Tibial artery (tissue), 4 donors: ENCODE measurements at places on chromosomes 3 and 15.

DNA sequence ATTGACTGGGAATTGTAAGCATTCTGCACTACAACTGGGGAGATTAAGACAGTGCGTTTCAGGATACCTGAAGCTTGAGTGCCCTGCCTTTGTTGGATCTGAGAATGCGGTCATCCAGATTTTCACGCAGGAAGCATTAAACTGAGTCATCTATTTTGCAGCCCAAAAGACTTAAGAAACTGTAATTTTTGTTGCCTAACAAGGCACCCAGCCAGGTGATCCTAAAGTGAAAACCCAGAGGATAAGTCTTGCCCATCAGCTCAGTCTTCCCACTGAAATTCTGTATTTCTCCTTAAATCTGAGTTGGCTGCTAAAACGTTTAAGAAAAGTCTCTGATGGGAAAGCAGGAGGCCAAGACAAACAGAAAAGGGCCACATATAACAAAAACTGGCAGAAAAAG, 242.5 kb upstream of the TMCO5A start:
- DNase-seq: no peak

DNA sequence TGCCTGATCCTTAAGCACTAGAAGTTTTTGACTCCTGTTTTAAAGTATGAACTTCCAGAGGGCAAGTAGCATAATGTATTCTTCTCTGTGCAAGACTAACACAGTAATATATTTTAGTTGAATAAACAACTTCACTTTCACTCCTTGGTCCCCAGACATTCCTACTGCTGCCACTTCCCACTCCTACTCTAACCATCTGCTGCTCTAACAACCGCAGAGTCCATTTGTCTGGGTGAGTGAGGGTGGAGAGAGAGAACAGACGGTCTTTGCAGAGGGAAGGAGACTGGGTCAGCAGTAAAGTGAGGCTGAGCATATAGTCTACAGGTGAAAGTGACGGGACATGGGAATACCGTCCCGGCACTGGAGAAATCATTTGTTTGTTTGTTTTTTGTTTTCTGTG, 301.0 kb upstream of the SLCO3A1 start:
- DNase-seq: no peak

DNA sequence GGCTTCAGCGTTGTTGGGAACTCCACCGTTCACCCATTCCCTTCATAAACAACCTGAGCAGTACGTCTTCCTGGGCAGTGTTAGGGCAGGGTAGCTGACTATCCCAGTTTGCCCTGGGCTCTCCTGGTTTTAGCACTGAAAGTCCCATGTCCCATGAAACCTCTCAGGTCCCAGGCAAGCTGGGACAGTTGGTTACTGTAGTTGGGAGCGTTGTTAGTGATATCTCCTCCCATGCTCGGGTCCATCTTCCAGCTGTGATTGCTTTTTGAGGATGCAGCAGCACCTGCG, 60.9 kb upstream of the HERC1 start:
- no peak for DNase-seq

DNA sequence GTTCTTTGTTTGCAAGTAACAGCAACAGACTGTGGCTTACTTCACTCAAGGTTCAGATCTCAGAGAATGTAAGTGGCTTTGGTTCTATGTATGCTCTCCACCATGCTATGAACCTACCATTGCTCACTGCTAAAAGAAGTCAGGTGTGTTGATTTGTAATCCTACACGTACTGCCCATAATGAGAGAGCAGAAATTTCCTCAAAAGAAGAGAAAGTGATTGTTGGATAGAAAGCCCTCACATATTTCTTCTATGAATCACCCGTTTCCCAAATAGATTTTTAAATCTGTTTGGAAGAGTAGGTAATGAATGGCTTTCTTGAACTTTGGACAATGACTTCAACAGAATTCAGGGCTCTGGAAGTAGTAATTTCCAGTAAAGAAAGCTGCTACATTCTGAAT, 565.4 kb downstream of the ROBO2 start:
- DNase-seq: no peak

DNA sequence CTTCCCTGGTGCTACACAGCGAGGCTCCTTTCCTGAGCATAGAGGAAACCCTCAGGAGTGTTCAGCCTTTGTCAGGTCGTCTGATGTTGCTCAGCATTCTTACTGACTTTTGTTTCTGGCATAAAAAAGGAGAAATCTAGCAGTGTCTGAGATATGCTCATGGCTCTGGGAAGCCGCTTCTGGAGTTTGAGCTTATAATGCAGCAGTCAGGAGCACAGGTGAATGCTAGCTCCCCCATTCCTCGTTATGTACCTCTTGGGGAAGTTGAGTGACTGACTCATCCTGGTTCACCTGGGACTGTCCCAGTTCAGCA, 49.2 kb upstream of the MYZAP start:
- no peak for DNase-seq

- DNase-seq: no peak
Observed at GRCh38 chr3:113521981-113522380, 7.0 kb upstream of the SPICE1 start.

- DNase-seq: no peak
Observed at GRCh38 chr3:72658466-72659100, 189.7 kb downstream of the SHQ1 start.

GRCh38 chr3:115418583-115418982, 204.7 kb upstream of the GAP43 start:
- DNase-seq: no peak

DNA sequence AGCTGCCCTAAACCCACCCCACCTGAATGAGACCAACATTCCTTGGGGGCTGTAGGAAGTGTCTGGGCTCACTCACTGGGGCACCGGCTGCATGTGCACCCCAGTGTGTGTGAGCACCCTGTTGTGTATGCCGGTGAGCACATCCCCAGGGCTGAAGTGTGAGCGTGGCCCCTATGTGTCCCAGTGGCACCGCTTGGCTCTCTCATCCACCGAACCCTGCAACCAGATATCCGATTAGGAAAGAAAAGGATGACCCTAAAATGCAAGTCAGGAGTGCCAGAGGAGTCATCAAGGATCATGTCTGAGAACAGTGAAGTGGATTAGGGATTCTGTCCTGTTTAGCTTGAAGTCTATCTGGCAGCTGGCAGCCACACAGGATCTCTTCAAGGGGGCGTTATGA, 84.0 kb upstream of the ALDH1L1 start:
- no peak for DNase-seq

GRCh38 chr3:157914882-157915281, 191.3 kb downstream of the SHOX2 start:
- DNase-seq: no peak

DNA sequence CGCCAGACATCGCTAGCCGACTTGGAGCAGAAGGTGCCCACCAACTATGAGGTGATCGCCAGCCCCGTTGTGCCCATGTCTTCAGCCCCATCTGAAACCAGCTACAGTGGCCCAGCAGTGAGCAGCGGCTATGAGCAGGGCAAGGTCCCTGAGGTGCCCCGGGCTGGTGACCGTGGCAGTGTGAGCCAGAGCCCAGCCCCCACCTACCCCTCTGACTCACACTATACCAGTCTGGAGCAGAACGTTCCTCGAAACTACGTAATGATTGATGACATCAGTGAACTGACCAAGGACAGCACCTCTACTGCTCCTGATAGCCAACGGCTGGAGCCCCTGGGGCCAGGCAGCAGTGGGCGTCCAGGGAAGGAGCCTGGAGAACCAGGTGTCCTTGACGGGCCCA, 12.9 kb upstream of the APEH start:
- no peak for DNase-seq

DNA sequence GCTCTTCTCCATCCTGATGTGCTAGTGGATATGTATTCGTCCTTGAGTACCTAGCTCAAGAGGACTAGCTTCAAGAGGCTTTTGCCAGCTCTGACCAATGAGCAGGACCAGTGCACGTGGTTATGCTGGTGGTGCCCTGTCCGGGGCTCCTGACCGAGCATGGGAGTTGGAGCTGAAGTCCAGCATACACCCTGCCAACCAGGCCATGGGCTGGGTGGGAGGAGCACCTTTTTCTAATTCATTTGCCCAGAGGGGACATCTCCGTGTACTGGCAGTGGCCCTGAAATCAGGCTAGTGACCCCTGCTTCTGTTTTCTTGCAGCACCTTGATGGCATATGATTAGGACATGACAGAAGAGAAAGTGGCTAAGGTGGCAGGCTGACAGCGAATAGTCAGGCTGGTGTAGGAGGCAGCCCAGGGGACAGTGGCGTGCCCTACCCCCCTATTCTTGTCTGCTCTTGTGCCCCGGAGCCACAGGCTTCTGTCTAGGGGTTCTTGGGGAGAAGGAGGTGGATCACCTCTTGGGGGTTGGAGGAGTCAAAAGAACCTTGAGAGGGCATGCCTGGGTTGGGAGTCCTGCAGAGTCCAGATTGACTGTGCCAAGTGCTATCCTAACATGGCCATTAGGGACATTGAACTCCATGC, 16.5 kb downstream of the PODXL2 start:
- no peak for DNase-seq

DNA sequence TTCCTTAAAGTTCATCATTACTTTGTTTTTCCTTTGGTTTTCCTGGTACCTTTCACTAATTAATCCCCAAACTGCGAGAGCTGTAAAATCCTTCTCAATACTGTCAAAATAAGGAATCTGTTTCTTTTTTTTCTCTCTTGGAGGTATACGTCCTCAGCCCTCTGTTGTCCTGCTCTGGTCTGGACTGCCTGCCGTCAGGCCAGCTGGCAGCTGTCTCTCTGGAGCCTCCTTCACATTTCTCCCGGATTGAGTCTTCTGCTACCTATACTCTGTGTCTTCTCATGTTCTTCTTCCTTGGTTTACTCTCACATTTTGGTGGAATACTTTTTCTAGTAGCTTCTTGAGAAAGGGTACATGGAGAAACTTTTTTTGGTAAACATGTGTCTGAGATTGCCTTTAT, 13.8 kb downstream of the TATDN2 start:
- DNase-seq: no peak

- DNase-seq: no peak
Observed at GRCh38 chr15:58924327-58924726, 9.2 kb downstream of the SLTM start.

- no peak for DNase-seq
Observed at GRCh38 chr3:150627557-150627956, 24.4 kb downstream of the SELENOT start.

GRCh38 chr3:194262925-194263305, 88.2 kb downstream of the CPN2 start:
- peak; percentile 27 for DNase-seq

DNA sequence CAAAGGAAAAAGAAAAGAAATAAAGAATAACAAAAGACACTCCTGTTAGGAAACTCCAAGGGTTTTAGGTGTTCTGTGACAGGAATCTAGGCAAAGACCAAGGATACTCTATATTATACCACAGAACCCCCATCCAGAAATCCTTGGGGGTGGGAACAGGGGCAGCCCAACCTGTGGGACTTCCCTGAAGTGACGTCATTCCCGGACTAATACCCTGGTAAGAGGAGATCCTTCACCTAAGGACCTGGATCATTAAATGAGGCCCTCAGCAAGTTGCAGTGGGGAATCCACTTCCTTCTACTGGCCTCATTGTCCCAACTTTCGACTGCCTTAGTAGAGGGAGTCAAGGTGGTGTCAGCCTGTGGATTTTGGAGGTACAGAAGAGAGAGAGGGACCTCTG, 41.1 kb upstream of the ZNF148 start:
- no peak for DNase-seq

DNA sequence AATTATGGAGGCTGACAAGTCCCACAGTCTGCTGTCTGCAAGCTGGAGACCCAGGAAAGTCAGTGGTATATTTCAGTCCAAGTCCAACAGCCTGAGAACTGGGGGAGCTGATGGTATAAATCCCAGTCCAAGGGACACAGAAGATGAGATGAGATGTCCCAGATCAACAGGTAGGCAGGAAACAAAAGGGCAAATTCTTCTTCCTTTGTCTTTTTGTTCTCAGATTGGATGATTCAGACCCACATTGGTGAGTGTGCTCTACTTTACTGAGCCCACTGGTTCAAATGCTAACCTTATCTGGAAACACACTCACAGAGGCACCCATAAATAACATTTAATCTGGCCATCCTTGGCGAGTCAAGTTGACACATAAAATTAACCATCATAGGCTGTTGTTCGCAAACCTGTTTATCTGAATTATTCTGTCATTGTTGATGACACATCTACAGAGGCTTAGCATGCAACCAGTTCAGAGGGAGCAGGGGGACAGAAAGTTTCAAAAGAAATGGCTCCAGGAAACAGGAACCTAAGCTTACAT, 62.7 kb upstream of the ITGA11 start:
- DNase-seq: no peak

- peak; percentile 42 for DNase-seq
Observed at GRCh38 chr3:4533489-4534443, 40.6 kb downstream of the ITPR1 start.

DNA sequence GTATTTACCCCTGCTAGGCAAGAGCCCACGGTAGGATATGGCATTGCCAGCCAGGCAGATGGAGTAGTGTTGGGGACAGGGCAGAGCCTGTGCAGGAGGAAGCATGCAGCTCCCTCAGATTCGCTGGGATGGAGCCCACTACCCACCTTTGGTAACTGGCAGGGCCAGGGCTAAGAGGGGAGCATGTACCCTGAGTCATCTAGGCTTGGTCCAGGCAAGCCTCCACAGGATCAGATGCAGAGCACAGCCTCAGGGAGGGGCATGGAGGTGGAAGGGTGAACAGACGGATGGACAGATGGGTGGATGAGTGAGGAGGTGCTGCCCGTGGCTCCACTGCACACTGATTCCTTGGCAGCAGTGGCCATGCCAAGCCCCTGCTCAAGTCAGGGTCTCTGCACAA, 33.0 kb downstream of the IL20RB start:
- DNase-seq: no peak

DNA sequence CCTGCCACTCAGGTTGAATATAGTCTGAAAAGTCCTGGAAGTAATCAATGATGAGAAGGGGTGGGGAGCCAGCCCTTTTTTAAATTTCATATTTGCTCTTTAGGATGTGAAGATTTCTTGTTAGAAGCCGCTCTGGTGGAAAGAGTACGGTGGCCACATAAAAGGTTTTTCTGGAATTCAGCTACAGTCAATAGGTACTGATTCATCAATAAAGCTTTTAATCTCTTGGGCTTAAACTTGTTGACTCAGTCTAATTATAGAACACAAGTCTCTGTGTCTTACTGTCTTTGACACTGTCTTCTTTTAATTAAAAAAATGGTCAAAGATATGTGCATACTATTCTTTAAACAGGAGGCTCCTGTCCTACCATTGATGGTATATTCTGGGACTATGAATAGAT, 99.9 kb upstream of the TP63 start:
- DNase-seq: no peak

GRCh38 chr3:80999481-80999880, 762.0 kb downstream of the GBE1 start:
- DNase-seq: no peak

DNA sequence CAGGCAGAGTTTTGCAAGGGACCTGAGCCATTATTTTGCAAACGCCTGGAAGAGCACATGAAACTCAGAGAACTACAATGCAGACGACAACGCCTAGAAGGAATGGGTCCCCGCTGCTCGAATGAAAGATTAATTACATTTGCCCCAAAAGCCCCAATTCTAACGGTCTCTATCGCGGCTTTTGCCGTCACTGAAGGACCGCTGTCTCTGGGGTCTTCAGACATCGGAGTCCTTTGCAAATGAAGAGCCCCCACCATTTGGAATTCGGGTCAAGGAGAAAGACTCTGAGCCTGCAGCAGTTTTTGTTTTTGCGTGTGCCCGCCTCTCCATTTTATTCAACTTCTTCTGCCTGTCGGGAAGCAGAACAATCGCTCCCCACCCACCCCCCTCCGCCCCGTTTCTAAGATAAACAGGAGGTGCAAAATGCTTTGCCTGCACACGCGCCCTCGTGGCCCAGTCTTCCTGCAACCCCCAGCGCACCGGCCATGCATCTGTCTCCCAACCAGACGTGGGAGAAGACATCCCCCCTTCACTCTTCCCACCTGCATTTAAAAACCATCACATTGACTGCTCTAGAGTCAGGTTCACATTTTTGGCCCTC, 13.5 kb downstream of the SOX2 start:
- DNase-seq: no peak

GRCh38 chr3:112894258-112894657, 47.6 kb upstream of the CD200R1L start:
- no peak for DNase-seq
